ENCODE measurements at places on chromosomes 1 and 21. TPM values are rescaled to one million over a fixed set of nuclear protein-coding genes. Genes with fewer than 3 reads are reported as not detected.

- DNase-seq, result peak; percentile 77
Measured at GRCh38 chr1:234478481-234479309, at the start of gene TARBP1. Gene TARBP1, minus strand, starts transcription at chr1:234479179. Its CDS starts 76 bp downstream, at chr1:234479103.

DNA sequence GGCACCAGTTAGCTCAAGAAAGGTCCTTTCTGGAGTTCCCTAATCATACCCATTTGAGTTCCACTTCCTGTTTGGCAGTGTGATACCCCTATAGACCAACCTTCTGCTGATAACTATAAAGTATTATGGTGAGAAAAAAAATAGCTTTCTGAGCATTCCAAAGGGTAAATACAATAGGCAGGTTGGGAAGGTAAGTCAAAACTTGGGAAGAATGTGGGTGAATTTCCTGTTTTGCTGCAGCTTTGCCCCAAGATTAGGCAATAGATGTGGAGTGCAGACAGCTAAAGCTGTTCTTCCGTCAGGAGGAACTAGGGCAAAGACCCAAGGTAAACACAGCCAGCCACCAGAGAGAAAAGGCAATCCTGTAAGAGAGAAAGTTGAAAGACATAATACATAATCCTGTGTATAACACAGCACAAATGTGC lies 49.9 kb upstream of the GUCA2A start:
- DNase-seq, result no peak

GRCh38 chr1:94463765-94464330 lies 45.7 kb downstream of the ABCD3 start:
- DNase-seq, result peak; percentile 45

DNA sequence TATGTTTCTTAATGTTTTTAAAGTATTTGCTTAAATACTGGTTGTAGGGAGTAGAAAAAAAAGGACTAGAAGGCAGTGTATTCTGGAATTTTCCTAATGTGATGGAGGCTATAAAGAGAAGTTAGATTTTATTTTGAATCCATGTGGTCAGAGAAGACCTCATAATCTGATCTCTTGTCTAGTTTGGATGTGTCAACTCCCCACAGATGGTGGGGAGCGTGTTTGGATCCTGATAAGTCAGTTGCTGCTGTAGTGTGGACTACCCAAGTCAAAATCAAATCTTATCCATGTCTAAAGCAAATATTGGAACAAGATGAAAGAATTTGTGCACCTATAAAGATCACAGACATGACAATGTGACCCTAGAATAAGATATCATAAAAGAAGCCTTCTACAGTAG lies 918.0 kb downstream of the LTN1 start:
- no peak for DNase-seq

DNA sequence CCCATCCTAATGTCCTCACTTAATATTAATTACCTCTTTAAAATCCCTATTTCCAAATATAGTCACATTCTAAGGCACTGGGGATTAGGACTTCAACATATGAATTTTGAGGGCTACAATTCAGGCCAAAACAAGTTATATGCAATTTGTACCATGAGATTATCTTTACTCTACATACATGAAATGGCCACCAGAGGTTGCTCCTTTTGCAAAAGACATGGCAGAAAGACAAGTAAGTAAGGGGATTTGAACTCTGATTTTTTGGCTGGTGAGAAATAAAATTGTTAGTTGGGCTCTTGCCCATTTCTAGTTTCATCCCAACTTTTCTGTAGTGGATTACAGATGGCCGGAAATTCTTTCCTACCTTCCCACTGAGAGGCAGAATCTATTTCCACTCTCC lies 4.8 kb upstream of the ALG6 start:
- DNase-seq, result no peak

The PPCS gene
- 65.1 TPM for total RNA-seq

The CHI3L1 gene
- total RNA-seq, result not detected
